ENCODE measurements at places on chromosomes 12 and 14. TPM values are rescaled to one million over a fixed set of nuclear protein-coding genes. Genes with fewer than 3 reads are reported as not detected.

RIN3 gene
- total RNA-seq, result 30.9 TPM

GRCh38 chr14:57413849-57414248 lies 23.5 kb downstream of the NAA30 start:
- no peak for DNase-seq

DNA sequence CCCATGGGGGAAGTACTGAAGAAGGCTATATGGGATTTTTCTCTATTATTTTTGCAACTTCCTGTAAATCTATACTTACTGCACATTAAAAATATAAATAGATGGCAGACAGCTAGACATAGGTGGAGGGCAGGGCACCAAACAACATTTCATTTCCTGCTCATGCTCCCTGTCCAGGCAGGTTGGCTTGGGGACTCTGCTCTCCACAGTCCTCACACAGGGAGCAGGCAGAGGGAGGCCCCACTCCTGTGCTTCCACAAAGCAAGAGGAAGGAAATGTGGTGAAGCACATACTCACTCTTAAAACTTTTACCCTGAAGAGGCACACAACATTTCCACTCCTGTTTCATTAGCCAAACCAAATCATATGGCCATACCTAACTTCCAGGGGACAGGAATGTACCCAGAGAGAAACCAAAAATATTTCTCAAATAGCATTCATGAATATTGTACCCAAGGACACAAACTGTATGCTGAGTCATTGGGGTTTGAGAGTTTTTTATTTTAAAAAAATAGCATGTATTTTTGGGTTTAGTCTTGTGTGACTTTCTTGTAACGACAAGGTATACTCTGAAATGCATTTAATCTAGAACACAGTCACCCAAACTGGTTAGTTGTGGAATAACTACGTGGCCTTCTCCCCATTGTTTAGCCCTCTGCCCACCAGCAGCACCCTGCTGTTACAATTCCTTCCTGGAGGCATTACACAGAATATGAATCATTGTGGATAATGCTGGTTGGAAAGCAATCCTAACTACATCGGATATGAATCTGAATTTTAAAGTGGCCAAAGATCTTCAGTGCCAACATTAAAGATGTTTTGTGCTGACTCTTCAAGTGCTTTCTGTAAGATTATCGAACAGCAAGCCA lies 40.9 kb downstream of the RTN1 start:
- DNase-seq, result no peak

GRCh38 chr14:77864085-77864484 lies 64.2 kb downstream of the ADCK1 start:
- DNase-seq, result no peak

MYL2 gene
- total RNA-seq, result not detected

GRCh38 chr12:10197879-10198278 lies 14.8 kb upstream of the GABARAPL1 start:
- DNase-seq, result no peak

GRCh38 chr14:68564826-68565759 lies 227.8 kb downstream of the ZFP36L1 start:
- DNase-seq, result no peak

- no peak for DNase-seq
Observed at GRCh38 chr14:61839507-61839906, 77.3 kb downstream of the SNAPC1 start.

GRCh38 chr12:1620092-1620491 lies 8.9 kb upstream of the WNT5B start:
- no peak for DNase-seq

KIF21A gene
- 11.7 TPM for total RNA-seq

DNAH10 gene
- total RNA-seq, result not detected

SMCO2 gene
- not detected for total RNA-seq

- DNase-seq, result no peak
Observed at GRCh38 chr14:47270715-47271114, 404.7 kb downstream of the MDGA2 start.

DBX2 gene
- 0.93 TPM for total RNA-seq

DNA sequence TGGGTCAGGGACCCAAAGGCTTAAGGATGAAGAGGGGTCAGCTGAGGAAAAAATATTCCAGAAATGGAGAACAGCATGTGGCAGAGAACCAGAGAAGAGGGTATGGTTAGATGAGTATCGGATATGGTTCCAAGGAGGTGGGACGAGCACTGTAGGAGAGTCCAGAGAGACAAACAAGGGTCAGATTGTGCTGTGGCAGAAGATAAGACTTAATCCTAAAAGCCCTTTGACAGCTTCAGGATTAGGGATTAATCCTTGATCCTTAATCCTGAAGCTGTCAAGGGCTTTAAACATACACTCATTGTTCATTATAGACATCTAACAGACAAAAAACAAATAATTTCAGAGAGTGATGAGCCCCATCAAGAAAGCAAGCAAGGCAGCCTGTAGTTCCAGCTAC lies 124.0 kb downstream of the SPTSSA start:
- no peak for DNase-seq

DNA sequence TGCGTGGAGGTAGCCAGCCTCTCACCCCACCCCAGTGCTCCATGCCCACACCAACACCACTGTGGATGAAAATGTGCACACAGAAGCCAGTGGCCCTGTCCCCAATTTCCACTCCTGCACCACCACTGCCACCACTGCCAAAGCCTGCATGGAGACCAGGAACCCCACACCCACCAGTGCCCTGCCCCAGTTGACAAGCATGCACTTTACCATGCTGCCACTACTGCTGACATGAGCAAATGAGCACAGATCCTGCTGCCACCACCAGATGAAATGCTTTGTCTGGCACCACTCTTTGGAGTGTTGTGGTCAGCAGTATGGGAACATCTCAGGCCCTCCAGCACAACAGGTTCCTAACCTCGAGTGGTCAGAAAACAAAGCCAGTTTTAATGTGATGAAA lies 104.1 kb downstream of the ATXN7L3B start:
- no peak for DNase-seq

DNA sequence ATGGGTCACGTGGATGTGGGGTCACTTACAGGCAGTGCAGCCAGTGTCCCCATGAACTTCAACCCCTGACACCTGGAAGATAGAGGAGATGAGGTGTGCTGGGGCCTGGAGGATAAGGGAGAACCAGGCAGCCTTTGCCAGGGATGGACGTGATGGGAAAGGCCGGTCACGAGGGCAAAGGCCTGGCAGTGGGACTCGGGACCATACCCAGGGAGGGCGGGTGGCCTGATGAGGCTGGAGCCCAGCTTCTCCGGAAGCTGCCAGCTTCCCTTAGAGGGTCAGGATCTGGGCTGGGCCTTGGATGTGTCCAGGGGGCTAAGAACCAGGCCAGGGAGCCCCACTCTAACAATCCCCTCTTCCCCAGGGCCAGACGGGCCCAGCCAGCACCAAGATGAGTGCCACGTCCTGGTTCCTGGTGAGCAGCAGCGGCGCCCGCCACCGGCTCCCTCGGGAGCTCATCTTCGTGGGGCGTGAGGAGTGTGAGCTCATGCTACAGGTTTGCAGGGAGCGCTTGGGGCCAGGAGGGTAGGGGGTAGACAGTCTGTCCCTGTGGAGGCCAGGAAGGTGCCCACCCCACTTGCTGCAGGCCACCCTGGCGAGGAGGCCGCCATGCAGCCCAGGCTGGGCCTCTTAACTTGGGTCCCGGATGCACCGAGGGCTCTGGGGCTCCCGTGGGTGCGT lies 3.1 kb downstream of the CEP170B start:
- peak; percentile 67 for DNase-seq

GRCh38 chr12:124441443-124442194 lies 125.8 kb downstream of the NCOR2 start:
- DNase-seq, result no peak

CIROP gene
- total RNA-seq, result not detected

PRICKLE1 gene
- 30.5 TPM for total RNA-seq

DNA sequence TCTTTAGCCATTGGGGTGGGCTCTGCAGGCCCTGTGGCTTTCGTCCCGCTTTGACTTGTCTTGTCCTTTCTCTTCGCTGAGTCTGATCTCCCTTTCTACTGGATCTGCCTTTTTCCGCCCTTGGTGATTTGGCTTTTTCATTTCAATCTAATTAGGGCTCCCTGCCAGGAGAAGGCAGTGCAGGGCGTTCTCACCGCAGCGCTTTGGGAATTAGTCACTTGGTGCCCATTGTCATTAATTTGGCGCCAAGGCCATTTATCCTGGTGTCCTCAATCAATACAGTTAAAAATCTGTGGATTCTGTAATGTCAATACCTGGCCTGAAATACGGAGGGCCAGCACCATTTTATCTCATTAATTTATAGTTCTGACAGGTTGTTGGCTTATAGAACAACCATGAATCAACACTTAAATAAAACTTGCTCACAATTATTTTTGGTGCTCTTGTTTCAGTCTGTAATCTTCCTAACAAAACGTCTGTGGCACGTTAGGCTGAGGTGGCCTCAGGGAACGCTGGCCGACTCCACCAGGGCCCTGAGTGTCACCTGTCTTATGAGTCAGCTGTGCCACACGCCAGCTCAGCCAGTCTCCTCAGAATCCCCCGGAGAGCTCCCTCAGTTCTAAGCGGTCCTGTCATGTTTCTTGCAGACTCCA lies 115.7 kb downstream of the BEGAIN start:
- no peak for DNase-seq

- DNase-seq, result no peak
Observed at GRCh38 chr14:106778986-106779385, 1252.6 kb downstream of the TMEM121 start.

EFS gene
- total RNA-seq, result 20.2 TPM

CISTR gene
- not detected for total RNA-seq

TBX5 gene
- total RNA-seq, result not detected

DNA sequence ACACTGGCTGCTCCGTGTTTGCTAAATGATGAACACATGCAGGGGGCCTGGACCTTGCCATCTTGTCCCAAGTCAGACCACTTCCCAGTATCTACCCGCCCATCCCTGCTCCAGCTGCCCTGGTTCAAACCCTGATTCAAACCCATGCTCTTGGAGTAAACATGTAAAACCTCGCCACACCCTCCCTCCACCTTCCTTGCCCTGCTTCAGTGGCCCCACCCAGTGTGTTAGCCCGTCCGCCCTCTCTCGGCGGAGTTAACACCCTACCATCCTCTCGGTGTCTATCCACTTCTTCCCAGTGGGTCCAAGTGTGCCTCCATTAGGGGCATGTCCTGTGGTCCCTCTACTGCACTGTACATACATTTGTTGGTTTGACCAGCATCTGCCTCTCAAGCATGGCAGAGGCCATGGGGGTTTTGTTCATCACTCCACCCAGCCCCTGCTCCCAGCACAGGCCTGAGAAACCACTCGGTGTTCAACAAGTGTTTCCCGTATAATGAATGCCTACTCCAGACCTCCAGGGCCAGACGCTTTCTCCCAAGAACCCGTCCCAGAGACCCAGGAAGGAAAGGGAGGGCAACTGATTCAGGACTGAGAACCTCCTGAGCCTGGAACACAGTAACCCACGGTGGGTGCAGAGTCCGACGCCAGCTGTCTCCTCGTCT lies 37.1 kb downstream of the P2RX4 start:
- no peak for DNase-seq

- DNase-seq, result peak; percentile 89
Observed at GRCh38 chr12:106248312-106248845, 559 bp upstream of the CKAP4 start.

- no peak for DNase-seq
Observed at GRCh38 chr12:114703060-114703493, 19.1 kb upstream of the TBX3 start.

GRCh38 chr14:92352158-92352985 lies 29.4 kb downstream of the SLC24A4 start:
- no peak for DNase-seq

DNA sequence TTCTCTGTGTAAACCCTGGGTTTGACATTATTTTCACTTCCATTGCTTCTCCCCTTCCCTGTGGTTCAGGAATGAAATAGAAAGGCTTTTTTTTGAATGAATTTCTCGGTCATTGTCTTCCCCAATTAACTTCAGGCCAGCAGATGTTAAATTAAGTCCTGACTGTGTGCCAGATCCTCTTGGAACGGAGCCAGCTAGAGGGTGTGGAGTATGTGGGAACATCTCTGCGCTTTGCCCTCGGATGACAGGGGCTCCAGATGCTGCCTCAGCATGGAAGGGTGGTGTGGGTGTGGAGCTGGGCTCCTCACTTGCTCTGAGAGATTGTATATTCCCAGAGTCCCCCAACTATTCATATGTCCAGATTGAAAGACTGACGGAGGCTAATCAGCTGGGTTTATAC lies 13.1 kb downstream of the KRT85 start:
- DNase-seq, result no peak

- DNase-seq, result no peak
Observed at GRCh38 chr12:1595026-1595561, 713 bp upstream of the FBXL14 start.

- DNase-seq, result no peak
Observed at GRCh38 chr12:113413488-113413939, 8.7 kb upstream of the SDSL start.

DNA sequence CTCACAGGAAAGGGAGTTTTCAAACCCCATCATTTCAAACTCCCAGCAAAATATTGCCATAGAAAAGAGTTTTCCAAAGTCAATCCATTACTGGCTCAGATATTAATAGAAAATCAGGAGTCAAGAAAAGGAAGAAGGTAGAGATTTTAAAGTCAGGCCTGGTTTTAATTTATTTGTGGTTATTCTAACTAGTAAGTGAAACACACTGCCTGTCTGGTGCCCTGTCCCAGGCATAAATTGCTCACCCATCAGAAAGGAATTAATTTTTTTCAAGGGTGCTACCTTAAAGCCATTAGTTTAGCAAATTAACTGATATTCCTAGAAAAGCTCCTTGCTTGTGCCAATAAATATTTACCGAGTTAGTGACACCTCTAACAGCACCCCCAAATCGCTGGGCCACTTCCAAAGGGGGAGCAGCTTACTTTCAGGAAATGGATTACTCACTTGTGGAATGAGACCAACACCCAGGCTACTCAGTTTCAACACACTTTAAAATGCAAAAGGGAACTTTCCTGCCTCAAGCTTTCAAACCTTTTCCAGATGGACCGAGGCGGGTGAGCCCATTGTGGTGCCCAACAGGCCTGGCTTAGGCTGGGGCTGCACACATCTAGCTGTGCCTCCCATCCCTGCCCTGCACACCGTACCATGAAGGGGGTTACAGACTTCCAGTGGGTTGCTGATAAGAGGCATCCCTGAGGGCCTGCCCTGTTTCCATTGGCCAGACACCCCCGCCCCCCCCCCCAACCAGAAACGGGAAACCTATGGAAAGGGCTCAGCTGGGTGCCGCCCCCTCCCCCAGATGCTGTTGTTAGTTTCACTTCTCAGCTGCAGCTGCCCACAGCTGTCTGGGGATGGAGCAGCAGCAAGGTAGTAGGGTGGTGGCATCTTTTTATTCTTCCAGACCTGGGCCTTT lies 117.2 kb downstream of the SAMD4A start:
- peak; percentile 92 for DNase-seq

OTOGL gene
- 0.24 TPM for total RNA-seq

CCDC196 gene
- total RNA-seq, result not detected

- no peak for DNase-seq
Observed at GRCh38 chr14:32354716-32355115, 25.6 kb downstream of the AKAP6 start.

C14orf39 gene
- total RNA-seq, result 0.43 TPM

- no peak for DNase-seq
Observed at GRCh38 chr12:74129702-74130101, 407.9 kb upstream of the ATXN7L3B start.

BTBD6 gene
- 38.4 TPM for total RNA-seq

P2RX2 gene
- total RNA-seq, result not detected

GRCh38 chr12:64923536-64923935 lies 99.1 kb downstream of the TBC1D30 start:
- no peak for DNase-seq

GRCh38 chr12:101642115-101643067 lies 47.6 kb downstream of the MYBPC1 start:
- DNase-seq, result peak; percentile 79

BCL2L2 gene
- total RNA-seq, result 65.6 TPM

ADAM20 gene
- total RNA-seq, result 1.3 TPM
